ENCODE measurements at places on chromosomes 6 and 20. TPM values are rescaled to one million over a fixed set of nuclear protein-coding genes. Genes with fewer than 3 reads are reported as not detected.

DNA sequence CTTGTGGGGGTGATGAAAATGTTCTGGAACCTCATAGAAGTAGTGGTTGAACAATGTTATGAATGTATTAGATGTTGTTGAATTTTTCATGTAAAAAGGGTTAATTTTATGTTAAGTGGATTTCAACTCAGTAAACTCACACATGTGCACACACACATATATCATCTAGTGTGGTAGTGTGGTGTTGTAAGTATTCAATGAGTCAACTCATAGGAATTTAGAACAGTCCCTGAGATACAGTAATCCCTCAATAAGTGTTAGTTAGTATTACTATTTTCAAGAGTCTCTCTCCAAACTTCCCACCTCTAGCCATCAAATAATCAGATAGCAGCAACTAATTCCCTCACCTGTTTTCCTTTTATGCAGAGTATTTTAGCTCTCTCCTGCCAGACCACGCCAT, 563.1 kb upstream of the JARID2 start:
- peak; percentile 69 for DNase-seq

GRCh38 chr6:111061508-111061907, 25.8 kb upstream of the SLC16A10 start:
- no peak for DNase-seq

DNA sequence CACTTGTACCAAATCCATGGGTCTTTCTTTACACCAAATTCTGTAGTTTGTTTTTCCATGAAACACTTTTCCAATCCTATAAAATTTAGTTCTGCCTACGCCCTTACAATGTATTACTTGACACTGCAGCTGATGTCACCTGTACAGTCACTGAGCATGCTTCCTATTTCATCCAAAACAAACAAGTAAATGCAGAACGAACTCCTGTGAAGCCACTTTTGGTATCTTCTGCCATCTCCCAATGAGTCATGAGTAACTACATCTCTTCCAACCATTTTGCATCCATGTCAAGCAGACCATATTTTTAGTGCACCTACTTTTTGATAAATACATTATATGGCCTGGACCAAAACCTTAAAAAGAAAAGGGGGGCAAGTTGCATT, 42.4 kb downstream of the HDDC2 start:
- no peak for DNase-seq

The CDSN gene
- not detected for total RNA-seq

- no peak for DNase-seq
Observed at GRCh38 chr6:170021579-170021978, 269.3 kb downstream of the DLL1 start.
